Cardiac septum (tissue), 1 donor: ENCODE measurements at places on chromosomes 1 and 21. TPM values are rescaled to one million over a fixed set of nuclear protein-coding genes. Genes with fewer than 3 reads are reported as not detected.

The AUNIP gene
- not detected for total RNA-seq

The SLC35E2B gene
- total RNA-seq = 19.1 TPM

The DPT gene
- total RNA-seq = 32.1 TPM

The LEPR gene
- 8.0 TPM for total RNA-seq

The CLEC20A gene
- not detected for total RNA-seq

The GJC2 gene
- 1.6 TPM for total RNA-seq

The NR1I3 gene
- total RNA-seq = not detected

The RABGGTB gene
- 62.1 TPM for total RNA-seq

The LRRC52 gene
- total RNA-seq = not detected

The CCDC30 gene
- 2.0 TPM for total RNA-seq

The WNT3A gene
- total RNA-seq = not detected
